ENCODE measurements at places on chromosomes 1 and 21. TPM values are rescaled to one million over a fixed set of nuclear protein-coding genes. Genes with fewer than 3 reads are reported as not detected.
A peak's percentile ranks its signal among the peaks of the same experiment; 100 is the strongest.

The RHBDL2 gene
- 16.5 TPM for polyA plus RNA-seq

The SYTL1 gene
- polyA plus RNA-seq = 6.0 TPM

The CD244 gene
- polyA plus RNA-seq = 2.4 TPM

The AMIGO1 gene
- polyA plus RNA-seq = 6.7 TPM

The PTPRC gene
- 10.8 TPM for polyA plus RNA-seq

The CAPN9 gene
- polyA plus RNA-seq = 0.34 TPM

GRCh38 chr1:17834561-17835100 is 79.5 kb downstream of the ACTL8 start:
- DNase-seq = no peak
- no peaks in the 10 kb centered on the region for H3K4me1 ChIP-seq
- no peak overlapping the region for H3K4me3 ChIP-seq
- H3K27ac ChIP-seq = no peak overlapping the region
- no peaks in the 10 kb centered on the region for H3K27me3 ChIP-seq
- no peaks in the 10 kb centered on the region for H3K36me3 ChIP-seq

- no peaks in the 10 kb centered on the region for H3K27me3 ChIP-seq
- DNase-seq = peak; percentile 30
- H3K36me3 ChIP-seq = no peaks in the 10 kb centered on the region
Observed at GRCh38 chr1:175221557-175222175, 29.1 kb upstream of the KIAA0040 start.

- no peak overlapping the region for H3K4me3 ChIP-seq
- DNase-seq = no peak
- no peaks in the 10 kb centered on the region for H3K4me1 ChIP-seq
- H3K27ac ChIP-seq = no peak overlapping the region
- H3K36me3 ChIP-seq = no peaks in the 10 kb centered on the region
Observed at GRCh38 chr1:93033029-93033428, 46.1 kb upstream of the MTF2 start.

GRCh38 chr1:236524142-236524894 is 536 bp downstream of the LGALS8 start:
- H3K27ac ChIP-seq = peak overlapping the region; percentile 89
- peaks cover 9% of the 10 kb centered on the region for H3K4me1 ChIP-seq
- H3K36me3 ChIP-seq = no peaks in the 10 kb centered on the region
- DNase-seq = peak; percentile 79
- peak overlapping the region; percentile 97 for H3K4me3 ChIP-seq

DNA sequence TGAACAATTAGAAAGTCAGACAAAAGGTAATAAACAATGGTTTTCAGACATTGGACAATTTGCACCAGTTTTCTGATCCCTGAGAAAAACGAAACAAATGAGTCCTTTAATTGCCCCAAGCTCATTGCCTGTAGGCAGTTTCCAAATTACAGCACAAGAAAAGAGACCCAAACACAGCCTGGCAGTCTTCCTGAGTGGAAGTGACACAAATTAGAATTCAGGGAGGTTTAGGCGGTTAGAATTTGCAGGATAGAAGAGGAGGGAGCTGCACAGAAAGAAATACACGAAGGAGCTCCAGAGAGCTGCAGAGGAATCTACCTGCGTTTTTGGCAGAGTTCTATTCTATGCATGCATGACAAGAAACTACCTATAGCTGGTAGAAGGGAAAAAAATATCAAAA is 115.7 kb downstream of the PIGK start:
- H3K4me3 ChIP-seq = no peak overlapping the region
- no peaks in the 10 kb centered on the region for H3K36me3 ChIP-seq
- H3K27me3 ChIP-seq = no peaks in the 10 kb centered on the region

GRCh38 chr1:170318736-170319135 is 173.0 kb downstream of the NTMT2 start:
- H3K27me3 ChIP-seq = no peaks in the 10 kb centered on the region
- H3K27ac ChIP-seq = no peak overlapping the region
- no peak for DNase-seq
- no peaks in the 10 kb centered on the region for H3K36me3 ChIP-seq
- H3K4me3 ChIP-seq = no peak overlapping the region

DNA sequence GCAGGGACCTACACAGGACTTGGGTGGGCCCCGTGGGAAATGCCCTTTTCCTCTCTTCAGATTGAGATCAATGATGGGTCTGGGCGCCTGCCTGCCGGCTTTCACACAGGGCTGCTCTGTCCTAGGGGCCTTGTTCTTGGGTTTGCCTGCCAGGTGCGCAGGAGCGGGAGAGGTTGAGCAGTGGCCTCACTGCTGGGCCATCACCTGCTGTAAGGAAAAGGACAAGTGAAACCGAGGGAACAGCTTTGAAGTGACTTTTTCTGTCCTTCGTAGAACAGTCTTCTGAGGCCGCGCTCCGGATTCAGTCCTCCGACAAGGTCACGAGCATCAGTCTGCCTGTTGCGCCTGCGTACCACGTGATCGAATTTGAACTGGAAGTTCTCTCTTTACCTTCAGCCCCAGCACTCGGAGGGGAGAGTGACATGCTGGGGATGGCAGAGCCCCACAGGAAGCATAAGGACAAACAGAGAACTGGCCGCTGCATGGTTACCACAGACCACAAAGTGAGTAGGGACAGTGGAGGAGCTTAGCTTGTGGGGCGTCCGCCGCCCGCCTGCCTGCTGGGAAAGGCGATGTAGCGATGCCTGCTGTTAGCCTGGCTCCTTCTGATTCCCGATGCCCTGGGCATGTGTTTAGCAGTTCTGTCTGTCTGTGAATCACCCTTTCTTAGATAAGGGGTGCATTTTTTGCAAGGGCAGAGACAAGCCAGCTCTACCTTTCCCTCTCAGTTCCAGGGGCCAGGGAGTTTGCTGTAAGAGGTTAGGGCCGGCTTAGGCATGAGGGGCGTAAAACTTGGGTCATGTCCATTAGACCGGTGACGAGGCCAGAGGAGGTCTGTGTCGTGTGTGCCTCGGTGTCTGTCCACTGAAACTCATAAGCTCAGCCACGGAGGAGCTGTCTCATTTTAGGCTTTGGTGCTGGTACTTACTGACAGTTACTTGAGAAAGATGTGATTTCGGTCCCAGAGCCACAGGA is 19.5 kb upstream of the PWP2 start:
- H3K4me3 ChIP-seq = no peak overlapping the region
- H3K4me1 ChIP-seq = peaks cover 17% of the 10 kb centered on the region
- H3K27ac ChIP-seq = peak overlapping the region; percentile 70
- no peaks in the 10 kb centered on the region for H3K27me3 ChIP-seq

Data from testis (tissue), 5 donors.